ENCODE measurements at places on chromosomes 7 and 10.

DNA sequence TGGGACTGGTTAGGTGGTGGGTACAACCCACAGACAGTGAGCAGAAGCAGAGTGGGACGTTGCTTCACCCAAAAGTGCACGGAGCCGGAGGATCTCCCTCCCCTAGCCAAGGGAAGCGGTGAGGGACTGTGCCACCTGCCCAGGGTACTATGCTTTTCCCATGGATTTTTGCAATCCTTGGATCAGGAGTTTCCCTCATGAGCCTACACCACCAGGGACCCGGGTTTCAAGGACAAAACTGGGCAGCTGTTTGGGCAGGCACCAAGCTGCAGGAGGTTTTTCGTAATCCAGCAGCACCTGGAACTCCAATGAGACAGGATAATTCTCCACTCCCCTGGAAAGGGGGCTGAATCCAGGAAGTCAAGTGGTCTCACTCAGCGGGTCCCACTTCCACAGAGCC is 209.1 kb upstream of the CXCL12 start:
- no peak overlapping the region for H3K27ac ChIP-seq
- no peak overlapping the region for H3K4me3 ChIP-seq
- no peaks in the 10 kb centered on the region for H3K36me3 ChIP-seq
- no peaks in the 10 kb centered on the region for H3K4me1 ChIP-seq

- H3K4me3 ChIP-seq = no peak overlapping the region
- no peaks in the 10 kb centered on the region for H3K27me3 ChIP-seq
- peaks cover 16% of the 10 kb centered on the region for H3K4me1 ChIP-seq
- DNase-seq = peak; percentile 68
Measured at GRCh38 chr10:17113889-17114540, 15.6 kb downstream of the CUBN start.

DNA sequence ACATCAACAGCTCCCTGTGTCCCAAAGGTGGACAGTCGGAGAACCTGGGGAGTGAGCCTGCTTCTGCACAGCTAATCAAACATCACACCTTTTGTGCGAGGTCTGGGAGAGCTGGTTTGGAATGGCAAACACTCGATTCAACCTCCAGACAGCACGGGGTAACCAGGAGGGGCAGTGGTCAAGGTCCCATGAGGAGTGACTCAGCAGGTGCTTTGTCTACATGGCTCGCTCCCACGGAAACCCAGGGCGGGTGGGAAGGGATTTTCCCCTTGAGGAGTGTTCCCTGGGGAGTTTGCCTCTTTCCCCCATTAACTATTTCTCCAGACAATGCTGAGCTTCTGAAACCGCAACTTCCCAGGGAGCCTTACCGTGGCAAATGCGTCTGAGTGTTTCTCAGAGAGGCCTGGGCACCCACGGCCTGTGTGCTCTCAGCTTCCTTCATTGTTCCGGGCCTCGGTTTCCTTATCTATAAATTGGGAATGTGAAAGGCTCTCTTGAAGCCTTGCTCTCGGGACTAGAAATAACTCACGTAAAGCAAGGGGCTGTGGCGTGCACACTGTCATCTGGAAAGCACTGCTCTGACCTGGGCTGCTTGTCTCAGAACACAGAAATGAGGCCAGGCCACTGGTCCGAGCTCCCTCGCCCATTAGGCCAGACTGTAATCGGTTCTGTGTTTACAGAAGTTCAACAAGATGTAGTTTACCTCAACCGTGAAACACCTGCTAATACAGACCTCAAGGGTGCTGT is 14.0 kb upstream of the GTPBP4 start:
- peaks cover 11% of the 10 kb centered on the region for H3K27me3 ChIP-seq

DNA sequence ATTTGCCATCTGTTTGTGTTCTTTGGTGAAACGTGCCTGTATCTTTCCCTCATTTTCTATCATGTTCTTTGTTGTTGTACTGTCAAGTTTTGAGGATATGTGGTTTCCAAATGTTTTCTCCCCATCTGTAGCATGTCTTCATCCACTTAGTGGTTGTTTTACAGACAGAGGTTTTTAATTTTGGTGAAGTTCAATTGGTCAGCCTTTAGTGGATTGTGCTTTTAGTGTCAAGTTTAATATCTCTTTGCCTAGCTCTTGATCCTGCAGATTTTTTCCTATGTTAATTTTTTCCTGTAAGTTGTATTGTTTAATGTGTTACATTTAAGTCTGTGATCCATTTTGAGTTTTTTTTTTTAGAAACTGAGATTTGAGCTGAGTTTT is 95.9 kb downstream of the ANKRD61 start:
- H3K36me3 ChIP-seq = peaks cover 69% of the 10 kb centered on the region
- no peak overlapping the region for H3K4me3 ChIP-seq
- no peaks in the 10 kb centered on the region for H3K4me1 ChIP-seq
- peak overlapping the region; percentile 54 for H3K27ac ChIP-seq

- no peak overlapping the region for H3K4me3 ChIP-seq
- no peaks in the 10 kb centered on the region for H3K4me1 ChIP-seq
- no peak for DNase-seq
- H3K27me3 ChIP-seq = peaks cover 41% of the 10 kb centered on the region
Measured at GRCh38 chr10:25557136-25557535, 376.9 kb upstream of the MYO3A start.

DNA sequence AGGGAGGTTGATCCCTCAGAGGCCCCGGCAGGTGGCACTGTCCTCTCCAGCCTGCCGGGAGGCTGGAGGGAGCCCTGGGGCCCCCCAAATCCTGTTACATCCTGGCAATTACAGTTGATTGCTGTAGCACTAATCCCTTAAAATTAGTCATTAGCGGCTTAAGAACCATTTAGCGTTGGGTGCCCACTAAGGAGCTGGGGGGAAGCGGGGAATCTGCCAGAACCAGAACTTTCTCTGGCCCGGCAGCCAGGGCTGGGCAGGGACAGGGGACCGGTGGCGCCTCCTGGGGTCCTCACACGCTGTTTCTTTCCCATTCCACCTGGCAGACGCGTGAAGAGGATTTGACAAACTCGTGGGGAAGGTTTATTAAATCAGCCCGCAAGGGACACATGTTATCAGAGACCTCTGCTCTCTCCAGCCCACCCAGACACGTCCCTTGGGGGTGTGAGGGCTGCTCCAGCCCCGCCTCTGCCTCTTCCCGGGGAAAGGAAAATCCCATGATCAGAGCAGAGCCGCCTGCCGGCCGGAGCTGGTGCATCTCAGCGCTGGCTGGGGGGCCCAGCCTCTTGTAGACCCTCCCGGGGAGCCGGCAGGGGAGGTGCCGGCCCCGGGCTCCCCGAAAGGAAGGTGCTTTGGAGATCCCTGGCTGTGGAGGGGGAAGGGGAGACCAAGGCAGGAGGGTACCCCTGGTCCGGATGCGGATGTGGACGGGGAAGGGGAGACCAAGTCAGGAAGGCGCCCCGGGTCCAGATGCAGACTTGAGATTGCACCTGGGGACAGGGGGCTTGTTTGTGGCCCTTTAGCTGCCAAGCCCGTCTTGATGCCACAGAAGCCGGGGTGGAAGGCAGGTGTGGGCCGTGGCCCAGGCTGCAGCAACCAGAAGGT is 142.7 kb downstream of the ELFN1 start:
- H3K27me3 ChIP-seq = no peaks in the 10 kb centered on the region
- H3K4me3 ChIP-seq = no peak overlapping the region
- no peak overlapping the region for H3K27ac ChIP-seq
- H3K36me3 ChIP-seq = no peaks in the 10 kb centered on the region
- peak; percentile 21 for DNase-seq
- H3K4me1 ChIP-seq = no peaks in the 10 kb centered on the region

- no peaks in the 10 kb centered on the region for H3K36me3 ChIP-seq
- no peaks in the 10 kb centered on the region for H3K4me1 ChIP-seq
- no peak overlapping the region for H3K27ac ChIP-seq
- H3K27me3 ChIP-seq = peaks cover 23% of the 10 kb centered on the region
Measured at GRCh38 chr7:45717537-45718235, 143.5 kb downstream of the ADCY1 start.

DNA sequence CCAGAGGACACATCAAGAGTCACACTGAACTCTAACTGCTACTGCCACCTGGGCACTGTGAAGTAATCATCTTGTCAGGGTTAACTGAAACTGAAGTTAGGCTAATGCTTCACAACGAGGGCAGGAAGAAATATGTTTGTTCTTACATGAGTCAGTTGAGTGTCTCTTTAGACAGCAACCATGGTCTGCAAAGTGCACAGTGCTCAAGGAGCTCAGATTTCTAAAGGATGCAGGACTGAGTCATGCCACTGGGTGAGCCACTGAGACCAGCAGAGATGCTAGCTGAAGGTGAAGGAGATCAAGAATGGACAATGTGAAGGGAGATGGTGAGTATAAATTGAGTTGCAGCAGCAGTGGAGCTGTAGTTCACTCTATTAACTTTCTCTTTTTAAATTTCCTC is 76.0 kb upstream of the CTTNBP2 start:
- H3K27me3 ChIP-seq = no peaks in the 10 kb centered on the region
- H3K27ac ChIP-seq = no peak overlapping the region
- H3K36me3 ChIP-seq = no peaks in the 10 kb centered on the region
- peak; percentile 69 for DNase-seq
- H3K4me1 ChIP-seq = peaks cover 48% of the 10 kb centered on the region

- no peaks in the 10 kb centered on the region for H3K27me3 ChIP-seq
- H3K27ac ChIP-seq = no peak overlapping the region
- peaks cover 15% of the 10 kb centered on the region for H3K4me1 ChIP-seq
- no peak for DNase-seq
- H3K36me3 ChIP-seq = no peaks in the 10 kb centered on the region
- H3K4me3 ChIP-seq = no peak overlapping the region
Measured at GRCh38 chr10:43354330-43354635, 17.2 kb upstream of the FXYD4 start.

DNA sequence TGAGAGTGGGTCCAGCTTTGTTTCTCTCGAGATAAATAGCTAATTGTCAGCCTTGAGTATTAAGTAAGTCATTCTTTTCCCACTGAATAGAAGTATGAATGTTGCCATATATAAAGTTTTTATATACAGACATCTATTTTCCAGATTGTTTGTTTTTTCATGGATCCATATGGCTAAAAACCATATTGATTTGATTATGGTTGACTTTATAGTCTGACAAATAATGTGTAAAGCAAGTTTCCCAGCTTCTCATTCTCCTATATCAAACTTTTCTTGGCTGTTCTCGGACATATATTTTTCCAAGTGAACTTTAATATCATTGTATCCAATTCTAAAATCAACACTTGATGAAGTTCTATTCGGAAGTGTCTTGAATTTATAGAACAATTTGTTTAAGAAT is 352.4 kb upstream of the MEOX2 start:
- H3K36me3 ChIP-seq = no peaks in the 10 kb centered on the region
- no peak overlapping the region for H3K27ac ChIP-seq
- DNase-seq = no peak
- peaks cover 61% of the 10 kb centered on the region for H3K27me3 ChIP-seq
- no peak overlapping the region for H3K4me3 ChIP-seq
- H3K4me1 ChIP-seq = no peaks in the 10 kb centered on the region

- no peak overlapping the region for H3K27ac ChIP-seq
- H3K36me3 ChIP-seq = peaks cover 4% of the 10 kb centered on the region
- no peak overlapping the region for H3K4me3 ChIP-seq
Measured at GRCh38 chr10:42941790-42942189, 135.1 kb upstream of the RET start.

- peaks cover 5% of the 10 kb centered on the region for H3K4me1 ChIP-seq
- H3K27me3 ChIP-seq = no peaks in the 10 kb centered on the region
- H3K36me3 ChIP-seq = no peaks in the 10 kb centered on the region
- no peak overlapping the region for H3K4me3 ChIP-seq
- H3K27ac ChIP-seq = no peak overlapping the region
Measured at GRCh38 chr10:15208221-15208620, 39.7 kb upstream of the NMT2 start.

DNA sequence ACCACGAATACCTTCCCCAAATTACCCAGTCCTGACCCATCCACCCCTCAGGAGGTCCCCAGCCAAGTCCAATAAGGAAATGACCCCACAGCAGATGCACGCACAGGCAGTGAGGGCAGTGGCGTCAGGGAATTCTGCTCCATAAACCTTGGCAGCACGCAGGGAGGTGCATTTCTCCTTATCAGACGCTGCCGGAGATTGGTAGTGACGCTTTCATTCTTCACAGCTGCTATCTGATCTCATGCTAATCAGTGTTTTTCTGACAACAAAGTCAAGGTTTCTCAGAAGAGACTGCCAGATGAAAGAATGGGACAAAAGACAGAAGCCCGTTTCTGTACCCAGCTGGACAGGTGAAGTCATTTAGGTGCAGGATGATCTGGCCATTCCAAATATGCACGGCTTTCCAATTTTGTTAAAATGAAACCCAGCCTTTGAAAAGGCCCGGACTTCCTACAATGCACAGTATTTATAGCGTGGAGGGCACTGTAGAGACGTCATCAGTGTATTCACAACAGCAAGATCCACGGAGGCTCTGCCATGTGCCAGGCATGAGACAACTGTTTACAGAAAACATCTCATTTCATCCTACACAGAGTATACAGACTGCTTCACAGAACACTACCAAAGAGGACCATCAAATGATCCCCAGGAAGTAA is 35.3 kb downstream of the DIP2C start:
- no peak overlapping the region for H3K27ac ChIP-seq
- H3K27me3 ChIP-seq = no peaks in the 10 kb centered on the region
- no peaks in the 10 kb centered on the region for H3K36me3 ChIP-seq
- no peaks in the 10 kb centered on the region for H3K4me1 ChIP-seq
- DNase-seq = no peak
- H3K4me3 ChIP-seq = no peak overlapping the region

DNA sequence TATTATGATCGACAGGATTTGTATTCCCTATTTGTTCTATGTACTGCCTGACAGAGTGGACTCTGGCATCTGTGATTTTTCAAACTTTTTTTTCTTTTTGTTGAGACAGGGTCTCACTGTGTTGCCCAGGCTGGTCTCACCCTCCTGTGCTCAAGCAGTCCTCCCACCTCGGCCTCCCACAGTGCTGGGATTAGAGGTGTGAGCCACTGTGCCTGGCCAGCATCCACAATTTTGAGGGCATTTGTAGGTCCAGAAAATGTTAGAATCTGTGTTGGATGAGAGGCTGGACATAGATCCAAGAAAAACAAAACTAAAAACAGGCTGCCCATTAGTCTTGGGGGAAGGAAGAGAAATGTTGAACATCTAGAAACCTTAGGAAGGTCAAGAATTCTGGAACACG is 34.3 kb downstream of the SGPL1 start:
- H3K4me3 ChIP-seq = no peak overlapping the region
- no peak overlapping the region for H3K27ac ChIP-seq
- no peaks in the 10 kb centered on the region for H3K27me3 ChIP-seq
- peaks cover 61% of the 10 kb centered on the region for H3K36me3 ChIP-seq
- DNase-seq = no peak

- H3K36me3 ChIP-seq = no peaks in the 10 kb centered on the region
- no peak overlapping the region for H3K27ac ChIP-seq
- no peak for DNase-seq
- no peaks in the 10 kb centered on the region for H3K4me1 ChIP-seq
- no peaks in the 10 kb centered on the region for H3K27me3 ChIP-seq
Measured at GRCh38 chr10:2043379-2043778, 306.1 kb upstream of the ADARB2 start.

DNA sequence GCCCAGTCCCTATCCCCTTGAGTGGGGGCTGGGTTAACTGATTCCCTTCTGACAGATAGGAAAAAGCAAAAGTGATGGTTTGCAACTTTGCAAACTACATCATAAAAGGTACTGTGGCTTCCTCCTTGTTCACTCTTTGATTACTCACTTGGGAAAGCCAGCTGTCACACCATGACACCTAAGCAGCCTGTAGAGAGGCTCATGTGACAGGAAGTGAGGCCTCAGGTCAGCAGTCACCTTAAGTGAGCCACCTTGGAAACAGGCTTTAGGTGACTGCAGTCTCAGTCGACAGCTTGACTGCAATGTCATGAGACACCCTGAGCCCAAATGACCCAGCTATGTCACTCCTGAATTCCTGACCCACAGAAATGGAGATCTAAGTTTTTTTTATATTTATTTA is 4.3 kb upstream of the CHCHD2 start:
- H3K27me3 ChIP-seq = no peaks in the 10 kb centered on the region
- H3K4me3 ChIP-seq = no peak overlapping the region
- H3K27ac ChIP-seq = no peak overlapping the region
- DNase-seq = no peak

All from MCF 10A (cell line).